ENCODE measurements at places on chromosomes 7 and 10.

GRCh38 chr10:117074621-117075020 lies 63.4 kb downstream of the VAX1 start:
- no peak overlapping the region for H3K4me3 ChIP-seq
- DNase-seq, result no peak

- H3K4me1 ChIP-seq, result peaks cover 22% of the 10 kb centered on the region
- H3K36me3 ChIP-seq, result no peaks in the 10 kb centered on the region
- peak overlapping the region; percentile 95 for H3K27ac ChIP-seq
- no peaks in the 10 kb centered on the region for H3K27me3 ChIP-seq
- no peak overlapping the region for H3K4me3 ChIP-seq
Observed at GRCh38 chr10:69045441-69046300, 42.2 kb upstream of the SRGN start.

DNA sequence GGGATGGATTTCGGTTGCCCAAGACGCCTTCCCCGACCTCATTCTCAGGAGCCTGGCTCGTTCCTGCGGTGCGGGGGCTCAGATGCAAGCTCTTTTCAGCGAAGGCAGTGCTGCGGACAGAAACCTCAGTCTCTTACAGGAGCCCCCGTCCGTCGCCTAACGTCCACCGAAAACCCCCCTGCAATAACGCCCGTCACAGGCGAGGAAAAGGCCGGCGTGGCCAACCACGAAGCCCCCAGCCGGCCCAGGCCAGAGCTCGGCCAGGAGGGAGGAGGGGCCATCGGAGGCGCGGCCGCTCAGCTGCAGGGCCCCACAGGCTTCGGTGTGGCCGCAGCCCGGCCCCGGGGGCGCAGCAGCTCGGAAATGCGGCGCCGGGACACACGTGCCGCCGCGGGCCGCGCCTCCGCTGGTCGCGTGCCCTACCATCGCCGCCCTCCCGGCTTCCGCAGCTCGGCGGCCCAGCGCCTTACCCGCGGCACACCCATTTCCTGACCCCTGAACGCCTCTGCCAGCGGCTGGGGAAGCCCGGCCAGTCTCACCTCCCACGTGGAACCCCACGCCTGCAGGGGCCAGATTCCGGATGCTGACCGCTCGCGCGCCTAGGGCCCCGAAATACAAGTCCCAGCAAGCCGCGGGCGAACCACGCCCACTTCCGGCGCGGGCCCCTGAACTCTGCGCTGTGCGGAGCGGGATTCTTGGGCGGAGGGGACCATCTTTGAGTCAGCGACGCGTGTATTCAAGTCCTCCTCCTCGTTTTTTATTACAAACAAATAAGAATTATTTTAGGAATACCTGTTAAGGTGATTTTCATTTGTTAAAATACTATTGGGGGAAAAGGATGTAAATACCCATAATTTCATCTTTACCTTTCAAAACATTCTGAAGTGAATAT lies at the start of gene ZNF239:
TSS of gene ZNF239 (minus strand) at position 616 of the 892 bp plus-strand sequence. CDS start 16,537 bp downstream, outside the sequence.
- peak; percentile 88 for DNase-seq
- peak within 1 kb of the TSS; percentile 89 for H3K27ac ChIP-seq
- peaks cover 6% of the 10 kb centered on the region for H3K36me3 ChIP-seq
- H3K27me3 ChIP-seq, result no peaks in the 10 kb centered on the region
- H3K4me3 ChIP-seq, result peak within 1 kb of the TSS; percentile 93

DNA sequence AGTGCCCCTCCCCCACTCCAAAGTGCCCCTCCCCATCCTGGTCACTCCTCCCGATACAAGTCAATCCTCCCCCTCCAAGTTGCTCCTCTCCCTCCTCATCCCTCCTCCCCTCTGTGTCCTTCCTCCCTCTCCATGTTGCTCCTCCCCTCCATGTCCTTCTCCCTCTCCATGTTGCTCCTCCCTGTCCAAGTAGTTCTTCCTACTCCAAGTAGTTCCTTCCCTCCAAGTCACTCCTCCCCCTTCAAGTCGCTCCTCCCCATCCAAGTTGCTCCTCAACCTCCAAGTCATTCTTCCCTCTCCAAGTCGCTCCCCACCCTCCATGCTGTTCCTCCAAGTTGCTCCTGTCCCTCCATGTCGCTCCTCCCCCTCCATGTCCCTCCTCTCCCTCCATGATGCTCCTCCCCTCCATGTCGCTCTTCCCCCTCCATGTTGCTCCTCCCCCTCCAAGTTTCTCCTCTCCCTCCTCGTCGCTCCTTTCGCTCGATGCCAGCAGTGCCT lies 8.6 kb upstream of the WBP1L start:
- DNase-seq, result no peak
- H3K27ac ChIP-seq, result peak overlapping the region; percentile 73
- no peaks in the 10 kb centered on the region for H3K36me3 ChIP-seq
- no peaks in the 10 kb centered on the region for H3K27me3 ChIP-seq
- no peaks in the 10 kb centered on the region for H3K4me1 ChIP-seq

DNA sequence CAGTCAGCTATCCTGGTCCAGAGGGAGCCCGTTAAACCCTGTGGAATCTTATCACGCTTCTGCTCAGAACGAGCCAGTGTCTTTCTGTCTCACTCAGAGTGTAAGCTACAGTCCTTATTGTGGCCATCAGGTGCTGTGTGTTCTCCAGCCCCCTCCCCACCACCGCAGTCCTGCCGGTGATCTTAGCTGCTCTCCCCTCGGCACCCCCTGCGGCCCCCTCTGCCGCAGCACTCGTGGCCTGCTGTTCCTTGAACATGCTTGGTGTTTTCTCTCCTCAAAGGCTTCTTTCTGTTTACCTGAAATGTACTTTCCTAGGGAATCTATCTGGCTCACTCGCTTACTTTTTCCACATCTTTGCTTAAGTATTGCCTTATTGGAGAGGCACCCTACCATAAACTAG lies 38.2 kb upstream of the TMEM236 start:
- no peak overlapping the region for H3K27ac ChIP-seq
- no peaks in the 10 kb centered on the region for H3K4me1 ChIP-seq
- DNase-seq, result no peak

- no peaks in the 10 kb centered on the region for H3K27me3 ChIP-seq
- H3K4me3 ChIP-seq, result no peak overlapping the region
- H3K4me1 ChIP-seq, result no peaks in the 10 kb centered on the region
Observed at GRCh38 chr10:61299156-61299555, 154.0 kb downstream of the TMEM26 start.

- no peaks in the 10 kb centered on the region for H3K27me3 ChIP-seq
- no peak for DNase-seq
- H3K27ac ChIP-seq, result no peak overlapping the region
- no peaks in the 10 kb centered on the region for H3K36me3 ChIP-seq
- no peaks in the 10 kb centered on the region for H3K4me1 ChIP-seq
Observed at GRCh38 chr7:139455789-139456188, 27.7 kb downstream of the KLRG2 start.

- H3K27ac ChIP-seq, result no peak overlapping the region
- H3K36me3 ChIP-seq, result peaks cover 11% of the 10 kb centered on the region
- H3K27me3 ChIP-seq, result no peaks in the 10 kb centered on the region
- no peak overlapping the region for H3K4me3 ChIP-seq
Observed at GRCh38 chr7:111486472-111487142, 75.7 kb downstream of the IMMP2L start.

GRCh38 chr10:122514045-122514840 lies 46.3 kb upstream of the DMBT1 start:
- H3K4me1 ChIP-seq, result peaks cover 40% of the 10 kb centered on the region
- H3K4me3 ChIP-seq, result no peak overlapping the region
- no peak overlapping the region for H3K27ac ChIP-seq

- peaks cover 2% of the 10 kb centered on the region for H3K36me3 ChIP-seq
- H3K27me3 ChIP-seq, result no peaks in the 10 kb centered on the region
- no peaks in the 10 kb centered on the region for H3K4me1 ChIP-seq
Observed at GRCh38 chr10:86888585-86889381, 68.6 kb downstream of the MMRN2 start.

GRCh38 chr7:128017460-128017859 lies 13.8 kb downstream of the LRRC4 start:
- DNase-seq, result no peak
- H3K36me3 ChIP-seq, result peaks cover 20% of the 10 kb centered on the region
- no peaks in the 10 kb centered on the region for H3K27me3 ChIP-seq
- no peak overlapping the region for H3K27ac ChIP-seq
- peaks cover 4% of the 10 kb centered on the region for H3K4me1 ChIP-seq

- H3K4me1 ChIP-seq, result peaks cover 17% of the 10 kb centered on the region
- H3K27ac ChIP-seq, result no peak overlapping the region
- peaks cover 5% of the 10 kb centered on the region for H3K27me3 ChIP-seq
- peak overlapping the region; percentile 23 for H3K4me3 ChIP-seq
- DNase-seq, result no peak
- no peaks in the 10 kb centered on the region for H3K36me3 ChIP-seq
Observed at GRCh38 chr7:131521651-131522163, 34.7 kb downstream of the PODXL start.

DNA sequence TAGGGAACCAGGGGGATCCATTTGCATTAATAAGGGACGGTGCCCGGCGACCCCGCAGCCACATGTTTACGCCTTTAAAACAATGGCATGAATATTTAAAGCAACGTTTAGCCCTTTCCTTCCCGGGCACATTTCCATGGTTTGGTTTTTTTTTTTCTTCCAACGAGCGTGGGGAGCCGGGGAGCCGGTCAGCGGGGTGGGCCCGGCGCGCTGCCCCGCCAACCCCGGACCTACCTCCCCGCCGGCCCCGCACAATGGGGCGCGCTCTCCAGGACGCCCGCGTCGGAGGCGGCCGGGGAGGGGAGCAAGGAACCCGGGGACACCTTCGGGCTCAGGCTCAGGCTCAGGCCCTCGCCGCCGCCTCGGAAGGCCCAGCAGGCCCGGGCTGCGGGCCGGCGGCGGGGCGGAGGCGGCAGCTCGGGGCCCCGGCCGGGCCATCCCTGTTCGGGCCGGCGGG lies 1.0 kb downstream of the SEPHS1 start:
- H3K4me1 ChIP-seq, result peaks cover 59% of the 10 kb centered on the region
- no peaks in the 10 kb centered on the region for H3K27me3 ChIP-seq
- H3K36me3 ChIP-seq, result no peaks in the 10 kb centered on the region
- no peak for DNase-seq

GRCh38 chr10:103849212-103849877 lies 6.0 kb downstream of the SH3PXD2A start:
- no peak overlapping the region for H3K27ac ChIP-seq
- no peak for DNase-seq
- H3K4me3 ChIP-seq, result no peak overlapping the region

- H3K27me3 ChIP-seq, result no peaks in the 10 kb centered on the region
- no peak overlapping the region for H3K27ac ChIP-seq
- H3K4me1 ChIP-seq, result no peaks in the 10 kb centered on the region
- DNase-seq, result no peak
- no peak overlapping the region for H3K4me3 ChIP-seq
Observed at GRCh38 chr7:122430710-122431109, 126.2 kb upstream of the FEZF1 start.

DNA sequence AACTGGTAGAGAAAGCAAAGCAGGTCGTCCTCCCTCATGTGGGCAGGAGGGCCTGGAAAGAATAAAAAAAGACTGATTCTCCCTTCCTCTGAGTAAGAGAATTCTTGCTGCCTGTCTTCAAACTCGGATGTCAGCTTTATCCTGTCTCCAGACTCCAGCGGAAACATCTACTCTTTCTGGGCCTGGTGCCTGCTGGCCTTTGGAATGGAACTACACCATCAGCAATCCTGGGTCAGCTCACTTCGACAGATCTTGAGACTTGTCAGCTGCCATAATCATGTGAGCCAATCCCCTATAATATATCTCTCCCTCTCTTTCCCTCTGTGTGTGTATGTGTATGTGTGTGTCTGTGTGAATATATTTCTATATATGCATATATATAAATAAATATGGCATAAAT lies 411.0 kb upstream of the DPP6 start:
- H3K27me3 ChIP-seq, result no peaks in the 10 kb centered on the region
- DNase-seq, result no peak
- no peak overlapping the region for H3K4me3 ChIP-seq
- H3K27ac ChIP-seq, result no peak overlapping the region
- H3K4me1 ChIP-seq, result no peaks in the 10 kb centered on the region
